SHP77 treated with DMSO at 0.1 percent for 48 hours (cell line): ENCODE measurements at places on chromosomes 11 and 22.
A peak's percentile ranks its signal among the peaks of the same experiment; 100 is the strongest.

DNA sequence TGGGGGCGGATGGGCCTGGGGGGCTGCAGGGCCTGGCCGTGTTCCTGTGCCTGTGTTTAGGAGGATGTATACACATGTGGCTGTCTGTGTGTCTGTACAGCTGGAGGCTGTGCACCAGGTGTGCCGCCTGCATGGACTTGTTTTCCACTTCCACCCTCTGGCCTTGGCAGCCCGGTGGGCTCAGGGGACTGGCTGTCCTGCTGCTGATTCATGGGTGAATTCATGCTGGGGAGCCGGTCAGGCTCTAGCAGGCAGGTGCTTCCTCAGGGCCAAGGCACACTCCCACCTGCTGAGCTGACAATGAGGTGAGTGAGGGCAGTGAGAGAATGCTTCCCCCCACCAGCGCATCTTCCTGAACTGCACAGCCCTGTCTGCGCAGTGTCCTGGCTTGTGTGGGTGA, 88.4 kb downstream of the CCDC81 start:
- no peak for DNase-seq

GRCh38 chr11:78927511-78927910, 352.8 kb upstream of the NARS2 start:
- DNase-seq, result no peak

DNA sequence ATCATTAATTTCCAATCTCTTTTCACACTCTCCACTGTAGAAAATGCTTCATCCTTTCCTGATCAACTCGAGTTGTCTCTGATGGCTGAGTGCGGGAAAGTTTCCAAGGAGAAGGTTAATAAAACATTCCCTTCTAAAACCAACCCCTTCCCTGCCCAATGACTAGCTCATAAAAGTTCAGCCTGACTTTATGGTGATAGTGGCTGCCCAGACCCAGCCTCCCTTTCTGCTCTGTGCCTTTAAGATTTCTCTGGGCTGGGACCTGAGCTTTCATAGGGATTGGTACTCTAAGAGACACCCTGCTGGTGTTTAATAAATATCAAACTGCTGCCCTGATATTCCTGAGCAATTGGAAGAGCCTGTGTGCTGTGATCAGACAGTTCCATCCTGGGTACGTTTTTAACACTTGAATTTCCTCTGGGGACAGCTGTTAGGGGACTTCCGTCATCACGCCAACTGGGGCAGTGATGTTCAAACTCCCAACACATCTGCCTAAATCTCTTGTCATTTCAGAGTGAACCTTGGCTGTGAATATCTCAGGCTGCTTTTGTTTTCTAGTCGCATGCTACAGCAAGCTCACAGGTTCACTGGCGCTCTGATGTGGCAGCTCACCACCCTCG, 195.0 kb upstream of the KIRREL3 start:
- no peak for DNase-seq

GRCh38 chr11:62172294-62172693, 17.7 kb upstream of the SCGB1D1 start:
- DNase-seq, result no peak

DNA sequence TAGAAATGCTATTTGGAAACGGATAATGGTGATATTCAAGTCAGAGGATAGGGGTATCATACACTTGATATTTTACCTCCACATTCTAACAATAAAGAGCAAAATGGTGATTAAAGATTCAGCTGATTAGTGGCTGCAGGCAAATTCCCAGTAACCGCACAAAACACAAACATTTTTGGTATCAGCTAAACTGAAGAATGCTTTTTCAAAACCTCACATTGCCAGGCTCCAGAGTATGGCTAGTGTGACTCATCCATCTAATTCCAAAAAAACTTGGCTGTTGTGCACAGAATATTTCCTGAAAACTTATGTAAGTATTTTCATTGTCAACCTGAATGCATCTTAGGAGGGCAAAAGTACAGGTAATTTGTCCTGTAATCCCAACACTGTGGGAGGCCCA, 10.9 kb downstream of the SRPRA start:
- DNase-seq, result no peak

DNA sequence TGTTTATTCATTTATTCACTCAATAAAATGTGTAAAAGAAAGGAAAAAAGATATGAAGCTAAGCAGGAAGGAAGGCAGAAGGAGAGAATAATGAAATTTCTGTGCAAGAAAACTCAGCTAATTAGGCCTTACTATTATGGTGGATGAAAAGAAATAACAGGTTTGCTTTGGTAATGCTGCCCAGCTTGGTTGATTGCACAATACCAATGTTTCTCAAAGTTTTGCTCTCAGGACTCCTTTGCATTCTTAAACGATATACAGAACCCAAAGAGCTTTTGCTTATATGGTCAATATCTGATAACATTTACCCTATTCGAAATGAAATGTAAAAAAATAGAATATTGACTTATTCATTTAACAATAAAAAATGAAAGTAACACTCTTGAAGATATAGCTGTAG, 7.3 kb upstream of the CTSC start:
- DNase-seq, result no peak

DNA sequence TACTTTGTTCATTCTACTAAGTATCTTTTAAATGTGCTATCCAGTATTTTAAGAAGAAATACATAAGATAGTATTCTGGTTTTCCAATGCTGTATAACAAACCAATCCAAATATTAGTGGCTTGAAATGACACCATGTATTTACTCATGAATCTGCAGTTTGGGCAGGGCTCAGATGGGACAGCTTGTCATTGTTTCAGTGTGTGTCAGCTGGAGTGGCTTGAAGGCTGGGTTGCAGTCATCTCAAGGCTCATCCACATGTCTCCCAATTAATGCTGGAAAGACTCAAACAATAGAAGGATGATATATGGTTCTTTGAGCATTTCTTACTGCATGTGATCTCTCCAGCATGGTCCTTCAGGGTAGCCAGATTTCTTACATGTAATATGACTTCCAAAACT, 146.2 kb downstream of the ARHGAP42 start:
- no peak for DNase-seq

GRCh38 chr11:105372206-105372605, 232.6 kb upstream of the CARD18 start:
- no peak for DNase-seq

- no peak for DNase-seq
Observed at GRCh38 chr11:21944577-21944976, 248.3 kb upstream of the ANO5 start.

DNA sequence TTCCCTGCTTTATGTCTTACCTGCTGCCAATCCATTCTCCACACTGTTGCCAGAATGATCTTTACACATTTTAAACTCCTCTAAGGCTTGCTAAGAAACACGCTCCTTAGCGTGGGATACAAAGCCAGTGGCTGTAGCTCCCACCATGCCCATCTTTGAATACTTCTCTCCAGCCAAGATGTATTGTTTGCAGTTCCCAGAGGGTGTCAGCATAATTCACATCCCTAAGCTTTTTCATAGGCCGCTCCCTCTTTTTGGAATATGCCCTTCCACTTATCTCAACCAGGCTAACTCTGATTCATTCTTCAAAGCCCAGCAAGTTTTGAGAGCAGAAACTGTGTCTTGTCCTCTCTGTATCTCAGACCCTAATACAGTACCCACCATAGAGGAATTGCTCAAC, 8.1 kb upstream of the UPK2 start:
- DNase-seq, result no peak

- DNase-seq, result no peak
Observed at GRCh38 chr22:20093418-20094196, 13.6 kb downstream of the DGCR8 start.

GRCh38 chr11:2562890-2563212, 118.0 kb downstream of the KCNQ1 start:
- no peak for DNase-seq

DNA sequence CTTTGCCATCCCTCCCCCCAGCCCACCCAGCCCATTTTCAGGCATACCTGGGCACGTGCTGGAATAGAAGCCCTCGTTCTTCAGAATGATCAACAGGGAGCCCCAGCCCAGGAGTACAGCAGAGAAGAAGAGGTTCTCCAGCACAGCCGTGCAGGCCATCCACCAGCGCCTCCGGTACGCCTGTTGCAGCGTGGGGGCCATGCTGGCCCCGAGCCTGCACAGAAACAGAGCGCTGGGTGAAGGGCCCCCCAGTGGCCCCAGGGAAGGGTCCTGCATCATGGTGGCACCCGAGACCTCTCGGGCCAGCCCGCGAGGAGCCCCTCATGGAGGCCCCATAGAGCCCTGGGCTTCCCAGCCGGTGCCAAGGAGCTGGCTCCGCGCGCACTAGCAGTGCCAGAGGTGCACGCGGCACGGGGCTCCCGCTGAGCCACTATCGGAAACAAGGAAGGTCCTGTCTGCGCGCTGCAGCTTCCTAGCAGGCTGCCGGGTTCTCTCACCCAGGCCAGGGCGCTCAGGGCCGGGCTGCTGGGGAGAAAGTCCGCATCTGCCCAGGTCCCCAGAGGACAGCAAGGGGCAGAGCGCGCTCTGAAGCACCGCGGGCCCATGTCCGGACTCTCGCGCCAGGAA, 1.5 kb downstream of the SLC43A1 start:
- DNase-seq, result no peak

- DNase-seq, result no peak
Observed at GRCh38 chr11:119976805-119977560, 160.9 kb downstream of the TRIM29 start.

GRCh38 chr11:74932797-74933196, 16.1 kb downstream of the XRRA1 start:
- no peak for DNase-seq

DNA sequence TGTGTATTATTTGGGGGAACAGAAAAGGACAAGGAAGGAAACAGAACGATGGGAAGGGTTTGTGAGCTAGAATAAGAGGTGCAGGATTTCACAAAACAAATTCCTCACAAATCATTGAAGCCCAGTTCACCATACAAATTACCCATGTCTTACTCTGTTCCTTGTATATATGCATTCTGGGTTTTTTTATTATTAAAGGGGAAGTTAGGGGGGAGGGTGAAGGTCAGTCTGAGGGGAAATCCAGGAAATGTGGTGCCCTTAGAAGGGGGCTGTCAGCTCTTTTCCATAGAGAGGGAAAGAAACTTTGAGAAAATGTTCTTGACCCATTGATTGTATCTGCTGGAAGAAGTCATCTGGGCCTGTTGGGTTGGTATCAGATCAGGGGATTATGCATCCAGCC, 90.8 kb downstream of the RNF169 start:
- no peak for DNase-seq

GRCh38 chr11:75333807-75334140, 17.7 kb downstream of the ARRB1 start:
- no peak for DNase-seq

DNA sequence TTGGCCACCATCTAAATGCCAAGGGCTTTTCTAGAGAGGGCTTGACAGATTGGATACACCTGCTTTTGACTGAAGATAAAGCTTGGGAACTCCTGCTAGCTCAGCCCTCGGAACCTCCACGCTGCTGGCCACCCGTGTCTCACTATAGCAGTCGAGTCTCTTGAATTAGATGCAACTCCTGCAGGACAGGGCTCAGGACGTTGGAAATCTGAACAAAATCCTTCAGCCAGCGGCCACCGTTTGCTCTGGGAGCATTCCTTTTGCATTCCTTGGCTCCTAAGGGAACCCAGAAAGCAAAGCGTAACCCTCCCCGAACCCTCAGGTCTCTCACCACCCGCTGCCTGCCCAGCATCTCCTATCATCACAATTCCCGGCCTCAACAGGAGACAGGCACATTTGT, 77.8 kb downstream of the GRIK4 start:
- no peak for DNase-seq

DNA sequence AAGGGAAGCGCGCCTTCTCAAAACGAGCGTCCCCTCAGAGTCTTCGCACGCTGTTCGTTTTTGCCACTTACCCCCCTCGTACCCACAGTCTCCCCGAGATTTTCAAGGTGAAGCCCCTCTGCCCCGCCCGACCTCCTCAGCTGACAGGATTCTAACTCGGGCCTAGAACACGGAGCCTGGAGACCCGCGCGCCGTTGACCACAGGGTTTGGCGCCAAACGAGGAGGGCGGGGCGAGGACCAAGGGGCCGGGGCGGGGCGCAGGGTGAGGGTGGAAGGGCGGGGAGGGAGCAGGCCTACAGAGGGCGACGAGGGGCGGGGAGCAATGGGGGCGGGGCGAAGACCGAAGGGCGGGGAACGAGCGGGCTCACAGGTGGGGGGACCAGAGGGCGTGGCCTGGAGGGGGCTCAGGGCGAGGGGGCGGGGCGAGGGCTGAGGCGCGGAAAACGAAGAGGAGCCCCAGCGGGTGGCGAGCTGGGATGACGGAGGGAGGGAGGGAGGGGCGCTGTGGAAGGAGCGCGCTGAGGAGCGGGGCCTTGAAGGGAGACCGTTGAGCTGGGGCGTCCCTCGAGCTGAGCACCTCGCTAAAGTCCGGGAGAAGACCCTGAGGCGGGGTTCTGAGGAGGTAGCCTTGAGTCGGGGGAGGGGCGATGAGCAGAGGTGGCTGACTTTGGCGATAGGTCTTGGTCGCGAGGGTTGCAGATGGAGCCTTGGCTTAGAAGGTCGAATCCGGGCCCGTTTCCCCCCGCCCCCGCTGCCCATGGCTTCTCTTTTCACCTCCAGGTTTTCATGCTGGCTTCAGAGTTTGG, at the start of gene DMC1:
Gene DMC1 (minus strand): TSS at position 212 of the 807 bp plus-strand sequence. CDS start 1,927 bp downstream, outside the sequence.
- peak; percentile 29 for DNase-seq

DNA sequence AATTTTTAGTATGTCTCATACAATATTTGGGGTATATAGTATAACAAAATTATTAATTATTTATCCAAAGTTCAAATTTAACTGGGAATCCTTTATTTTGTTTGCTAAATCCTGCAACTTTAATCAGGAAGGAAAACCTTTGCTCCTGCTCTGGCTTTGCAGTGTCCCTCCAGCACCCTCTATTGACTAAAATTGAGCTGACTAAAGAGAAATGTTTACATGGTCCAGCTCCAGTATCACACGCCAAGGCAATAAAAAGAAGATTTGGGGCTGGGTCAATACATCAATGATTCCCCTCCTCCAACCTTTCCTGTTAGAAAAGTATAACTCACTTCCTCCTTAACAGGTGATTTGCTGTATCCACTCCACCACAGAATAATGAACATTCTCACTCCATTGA, 153.0 kb upstream of the LRRC4C start:
- DNase-seq, result no peak

DNA sequence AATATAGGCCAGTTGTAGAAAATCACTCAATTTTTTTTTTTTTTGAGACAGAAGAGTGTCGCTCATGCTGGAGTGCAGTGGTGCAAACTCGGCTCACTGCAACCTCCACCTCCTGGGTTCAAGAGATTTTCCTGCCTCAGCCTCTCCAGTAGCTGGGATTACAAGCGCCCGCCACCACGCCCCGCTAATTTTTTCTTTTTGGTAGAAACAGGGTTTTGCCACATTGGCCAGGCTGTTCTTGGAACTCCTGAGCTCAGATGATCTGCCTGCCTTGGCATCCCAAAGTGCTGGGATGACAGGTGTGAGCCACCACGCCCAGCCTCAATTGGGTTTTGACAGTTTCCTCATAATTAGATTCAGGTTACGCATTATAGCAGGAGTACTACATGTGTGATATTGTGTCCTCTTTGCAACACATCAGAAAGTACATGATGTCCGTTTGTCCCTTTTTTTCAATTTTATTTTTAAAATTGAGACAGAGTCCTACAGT, 2.6 kb upstream of the ATP6V1E1 start:
- DNase-seq, result no peak

- no peak for DNase-seq
Observed at GRCh38 chr22:49281467-49282340, 546.0 kb downstream of the BRD1 start.

- DNase-seq, result no peak
Observed at GRCh38 chr11:14584595-14584994, 59.0 kb upstream of the PDE3B start.
